ENCODE measurements at places on chromosomes 3 and 15.
A peak's percentile ranks its signal among the peaks of the same experiment; 100 is the strongest.

DNA sequence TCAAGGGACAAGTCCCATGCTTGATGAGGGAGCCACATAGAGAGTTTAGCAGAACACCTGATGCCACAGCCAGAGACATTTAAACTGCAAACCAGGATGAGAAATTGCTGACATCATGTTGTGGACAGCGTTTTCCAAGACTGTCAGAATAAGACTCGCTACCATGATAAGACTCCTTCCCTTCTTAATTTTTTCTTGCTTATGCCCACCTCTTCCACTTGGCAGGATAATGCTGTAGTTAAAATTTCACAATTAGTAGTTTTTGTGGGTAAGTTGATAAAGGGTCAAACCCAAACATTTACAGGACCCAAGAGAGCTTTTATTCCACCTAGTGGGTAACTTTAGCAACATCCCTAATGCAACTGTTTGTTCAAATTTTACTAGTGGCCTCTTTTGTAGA, 3.0 kb upstream of the PIAS1 start:
- no peak for DNase-seq

DNA sequence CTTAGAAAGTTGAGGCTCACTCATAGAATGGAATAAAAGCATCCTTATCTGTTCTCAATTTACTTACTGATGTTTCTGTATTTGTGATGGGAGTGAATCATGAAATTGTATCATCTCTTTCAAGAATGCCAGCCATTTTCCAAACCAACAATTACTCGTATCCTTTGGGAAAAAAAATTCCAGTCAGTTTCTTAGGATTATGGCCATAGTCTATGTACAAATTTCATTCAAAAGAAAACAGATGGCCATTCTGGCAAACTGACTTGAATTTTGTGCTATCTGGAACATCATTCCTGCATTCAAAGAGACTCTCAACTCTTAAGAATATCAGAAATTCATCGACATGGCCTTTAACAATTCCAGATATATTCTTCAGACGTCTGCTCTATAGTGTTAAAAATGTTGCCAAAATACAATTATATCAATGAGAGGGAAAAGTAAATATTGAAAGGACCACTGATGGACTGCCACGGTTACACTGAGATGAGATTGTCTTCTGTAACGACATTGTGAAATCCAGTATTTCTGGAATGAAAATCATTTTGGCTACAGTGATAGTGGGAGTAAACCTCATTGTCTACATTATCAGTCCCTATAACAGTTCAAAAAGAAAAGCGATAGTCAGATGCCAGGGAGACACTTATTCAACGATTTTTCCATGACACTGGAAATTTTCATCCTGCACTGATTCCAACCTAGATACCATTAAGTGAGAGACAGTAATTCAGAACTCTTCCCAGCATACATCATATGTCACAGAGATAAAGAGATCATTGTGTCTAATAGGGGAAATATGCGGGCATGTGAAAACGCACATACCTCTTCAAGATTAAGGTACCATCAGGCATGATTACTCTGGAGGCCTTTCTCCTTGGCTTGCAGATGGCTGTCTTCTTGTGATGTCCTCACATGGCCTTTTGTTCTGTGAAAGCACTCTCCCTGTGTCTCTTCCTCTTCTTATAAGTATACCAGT, 953.8 kb upstream of the ALCAM start:
- peak; percentile 35 for DNase-seq

DNA sequence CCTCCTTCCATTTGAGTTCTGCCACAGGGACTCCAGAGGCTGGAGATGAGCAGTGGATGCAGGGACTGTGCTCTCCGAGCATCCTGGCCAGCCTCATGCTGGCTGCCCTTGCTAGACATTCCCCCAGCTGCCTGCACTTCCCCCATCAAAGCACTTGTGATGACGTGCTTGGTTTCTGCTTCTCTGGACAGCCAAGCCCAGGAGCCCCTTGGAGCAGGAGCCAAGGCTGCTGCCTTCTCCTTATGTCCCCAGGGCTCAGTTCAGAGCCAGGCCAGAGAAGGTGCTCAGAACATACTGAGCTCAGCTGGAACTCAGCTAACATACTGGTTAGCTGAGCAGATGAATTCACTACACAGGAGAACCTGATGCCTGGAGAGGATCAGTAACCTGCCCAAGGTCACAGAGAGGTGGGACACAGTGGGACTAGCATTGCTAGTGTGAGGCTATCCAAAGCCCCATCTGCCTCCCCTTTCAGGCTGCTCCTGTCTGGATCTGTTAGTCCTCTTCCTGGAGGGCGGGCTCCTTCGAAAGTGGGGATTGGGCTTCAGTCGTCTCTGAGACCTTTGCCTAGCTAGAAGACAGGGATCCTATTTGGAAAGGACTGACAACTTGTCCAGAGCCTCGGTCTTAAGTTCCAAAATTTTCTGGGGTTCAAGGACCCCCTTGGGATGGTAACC, 4.3 kb downstream of the PCBP4 start:
- peak; percentile 20 for DNase-seq

- DNase-seq: no peak
These were observed 25.0 kb downstream of the GLB1 start for GRCh38 chr3:33071946-33072345.

GRCh38 chr3:59894425-59895121, 844.7 kb upstream of the CFAP20DC start:
- no peak for DNase-seq

DNA sequence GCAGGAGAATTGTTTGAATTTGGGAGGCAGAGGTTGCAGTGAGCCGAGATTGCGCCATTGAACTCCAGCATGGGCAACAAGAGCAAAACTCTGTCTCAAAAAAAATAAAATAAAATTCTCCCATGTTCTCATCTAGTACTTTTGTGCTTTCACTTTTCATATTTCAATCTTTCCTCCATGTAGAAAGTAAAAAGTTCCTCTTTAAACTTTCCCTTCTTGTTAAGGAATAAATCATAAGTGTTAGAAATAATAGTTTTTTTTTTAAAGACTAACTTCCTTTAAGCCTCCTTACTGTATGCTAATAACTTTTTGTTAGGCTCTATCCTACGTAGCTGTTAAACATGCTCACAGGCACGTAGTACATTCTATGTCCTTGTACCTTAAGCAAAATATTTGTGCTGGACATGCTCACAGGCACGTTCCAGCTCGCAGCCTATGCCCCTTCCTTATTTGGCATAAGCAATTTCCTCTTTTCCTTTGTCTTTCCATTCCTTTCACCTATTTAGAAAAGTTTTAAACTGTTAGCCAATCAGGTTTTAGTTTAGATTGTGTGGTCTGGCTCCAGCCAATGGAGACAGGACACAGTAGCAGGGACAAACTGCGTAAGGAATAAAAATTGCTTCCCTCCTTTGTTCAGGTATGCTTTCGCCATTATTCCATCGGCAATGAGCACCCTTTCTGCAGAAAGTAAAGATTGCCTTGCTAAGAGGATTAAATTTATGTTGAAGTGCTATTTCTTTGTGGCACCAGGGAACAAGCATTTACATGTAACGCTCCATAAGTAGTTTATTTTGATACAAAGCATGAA, 38.9 kb upstream of the PIK3CB start:
- no peak for DNase-seq

GRCh38 chr3:115958526-115958925, 335.2 kb downstream of the GAP43 start:
- no peak for DNase-seq

GRCh38 chr3:55164876-55165275, 237.0 kb upstream of the LRTM1 start:
- peak; percentile 88 for DNase-seq

DNA sequence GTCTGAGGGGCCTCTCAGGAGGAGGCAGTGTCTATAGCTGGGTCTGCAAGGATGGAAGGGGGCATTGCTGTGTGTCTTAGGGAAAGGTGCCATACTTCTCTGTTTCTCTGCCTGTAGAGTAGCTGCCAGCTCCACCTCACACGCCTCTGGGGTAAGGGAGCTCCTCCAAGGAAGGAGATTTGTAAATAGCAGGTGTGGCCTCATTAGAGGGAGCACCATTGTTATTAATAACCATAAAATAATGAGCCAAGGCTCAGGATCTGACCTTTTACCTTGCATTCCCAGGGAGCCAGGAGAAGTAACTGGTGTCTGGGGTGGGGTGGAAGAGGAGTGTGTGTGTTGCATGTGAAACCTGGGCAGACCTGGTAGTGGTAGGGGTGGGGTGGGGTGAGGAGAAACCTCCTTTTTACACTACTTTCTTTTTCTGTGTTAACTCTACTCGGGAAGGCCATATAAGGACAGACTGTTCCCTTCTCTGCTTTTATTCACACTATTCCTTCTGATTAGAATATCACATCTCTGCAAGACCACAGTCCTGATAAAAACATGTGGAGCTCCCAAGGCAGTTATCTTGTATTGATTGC, 2.2 kb upstream of the C15orf39 start:
- DNase-seq: no peak

DNA sequence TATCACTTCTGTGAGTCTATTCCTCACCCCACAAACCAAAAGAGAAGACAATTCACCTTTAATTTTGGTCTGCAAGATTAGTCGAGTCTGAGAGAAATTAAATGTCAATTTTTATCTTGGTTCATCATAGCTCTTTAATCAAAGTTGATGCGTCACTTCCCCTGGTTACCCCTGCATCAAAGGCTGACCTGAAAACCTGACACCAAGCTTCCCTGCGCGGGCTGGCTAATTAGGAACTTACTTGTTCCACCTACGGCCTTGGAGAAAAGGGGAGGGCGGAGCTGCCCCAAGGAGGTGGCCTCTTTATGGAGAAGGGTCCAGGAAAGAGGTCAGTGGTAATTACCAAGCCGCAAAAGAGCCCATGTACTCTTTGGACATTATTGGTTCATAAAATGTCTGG, 218.4 kb downstream of the ARRDC4 start:
- DNase-seq: no peak

DNA sequence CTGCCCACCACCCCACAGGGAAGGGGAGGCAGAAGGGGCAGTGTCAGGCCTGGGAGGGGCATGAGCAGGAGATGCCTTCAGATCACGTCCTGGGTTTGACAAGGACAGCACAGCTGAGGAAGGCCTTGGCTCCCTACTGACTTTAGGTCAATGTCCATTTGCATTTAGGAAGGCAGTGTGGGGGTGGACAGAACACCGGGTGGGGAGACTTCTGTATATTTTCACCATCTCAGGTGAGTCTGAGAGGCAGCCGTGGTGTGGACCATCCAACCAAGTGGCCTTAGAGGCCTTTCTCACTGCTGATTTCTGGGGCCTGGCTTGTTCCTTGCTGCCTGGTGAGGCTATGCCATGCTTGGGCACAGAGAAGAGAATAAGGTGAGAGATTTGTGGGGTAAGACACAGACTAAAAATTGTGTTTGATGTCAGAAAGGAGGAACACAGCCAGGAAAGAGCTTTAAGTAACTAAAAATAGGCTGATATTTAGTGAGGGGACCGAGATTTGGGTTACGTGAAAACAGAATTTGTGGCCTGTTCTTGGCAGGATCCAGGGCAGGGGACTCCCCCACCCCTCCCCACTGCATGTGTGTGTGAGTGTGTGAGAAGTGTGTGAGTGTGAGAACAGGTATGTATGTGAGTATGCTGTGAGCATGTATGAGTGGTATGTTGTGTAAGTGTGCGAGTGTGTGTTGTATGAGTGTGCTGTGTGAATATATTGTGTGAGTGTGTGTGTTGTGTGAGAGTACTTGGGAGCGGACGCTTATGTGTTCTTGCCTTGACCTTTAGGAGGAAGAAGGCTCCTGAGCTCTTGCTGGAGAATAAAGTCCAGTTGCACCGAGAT, 11.8 kb upstream of the PLA2G4E start:
- DNase-seq: no peak

DNA sequence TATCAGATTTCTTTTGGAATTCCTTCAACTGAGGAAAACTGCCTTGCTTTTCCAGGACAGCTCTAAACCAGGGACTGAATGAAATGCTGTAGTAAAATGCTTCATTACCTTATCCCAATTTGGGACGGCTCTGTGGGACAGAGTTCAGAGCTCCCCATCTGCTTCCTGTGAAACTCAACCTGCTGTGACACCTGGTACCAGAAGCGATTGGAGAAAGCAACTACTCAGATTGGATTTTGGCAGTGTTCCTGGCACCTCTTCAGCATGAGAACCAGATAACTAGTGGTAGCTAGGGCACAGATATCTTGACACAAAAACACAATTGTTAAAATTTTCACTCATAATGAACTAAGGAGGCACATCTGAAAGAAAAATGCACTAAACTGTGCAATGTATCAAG, 539.1 kb downstream of the SI start:
- no peak for DNase-seq

GRCh38 chr3:170171563-170171962, 10.0 kb downstream of the PHC3 start:
- no peak for DNase-seq

- DNase-seq: peak; percentile 17
These were observed 57.6 kb upstream of the LIPC start for GRCh38 chr15:58374147-58374546.

DNA sequence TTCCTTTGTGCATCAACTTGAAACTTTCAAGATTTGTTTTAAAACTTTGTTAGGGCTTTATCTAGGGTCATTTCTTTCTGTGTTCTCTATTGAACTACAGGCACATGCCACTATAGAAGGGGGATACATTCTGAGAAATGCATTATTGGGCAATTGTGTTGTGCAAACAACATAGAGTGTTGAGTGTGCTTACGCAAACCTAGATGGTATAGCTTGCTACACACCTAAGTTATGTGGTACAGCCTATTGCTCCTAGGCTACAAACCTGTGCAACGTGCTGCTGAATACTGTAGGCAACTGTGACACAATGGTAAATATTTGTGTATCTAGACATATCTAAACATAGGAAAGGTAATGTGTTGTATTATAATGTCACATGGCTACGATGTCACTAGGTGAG, 33.0 kb upstream of the KLF13 start:
- no peak for DNase-seq

GRCh38 chr15:72312605-72313447, 7.1 kb downstream of the CELF6 start:
- DNase-seq: peak; percentile 63

DNA sequence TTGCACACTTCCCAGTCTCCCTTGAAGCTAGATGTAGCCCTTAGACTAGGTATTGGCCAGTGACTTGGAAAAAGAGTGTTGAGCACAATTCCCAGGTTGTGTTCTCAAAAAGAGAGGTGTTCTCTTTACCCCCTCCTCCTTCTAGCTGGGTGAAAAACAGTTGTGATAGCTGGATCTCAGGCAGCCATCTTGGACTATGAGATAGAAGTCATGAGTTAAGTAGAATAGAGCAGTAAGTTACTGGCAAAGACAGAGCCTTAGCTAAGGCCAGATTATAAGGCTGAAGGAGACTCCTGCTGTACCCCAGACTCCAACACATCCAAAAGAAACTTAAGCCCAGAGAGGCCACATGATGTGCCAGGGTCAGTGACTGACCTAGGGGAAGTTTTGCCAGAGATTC, 8.1 kb upstream of the STRA6 start:
- no peak for DNase-seq

- DNase-seq: peak; percentile 75
These were observed 290.1 kb upstream of the CHRNA7 start for GRCh38 chr15:31740203-31740602.

GRCh38 chr3:102054543-102055080, 205.3 kb downstream of the NFKBIZ start:
- no peak for DNase-seq

GRCh38 chr15:33985751-33986150, 17.5 kb downstream of the CHRM5 start:
- peak; percentile 52 for DNase-seq
